Right lung (tissue), 10 donors: ENCODE measurements at places on chromosomes 13 and 19. TPM values are rescaled to one million over a fixed set of nuclear protein-coding genes. Genes with fewer than 3 reads are reported as not detected.

DNA sequence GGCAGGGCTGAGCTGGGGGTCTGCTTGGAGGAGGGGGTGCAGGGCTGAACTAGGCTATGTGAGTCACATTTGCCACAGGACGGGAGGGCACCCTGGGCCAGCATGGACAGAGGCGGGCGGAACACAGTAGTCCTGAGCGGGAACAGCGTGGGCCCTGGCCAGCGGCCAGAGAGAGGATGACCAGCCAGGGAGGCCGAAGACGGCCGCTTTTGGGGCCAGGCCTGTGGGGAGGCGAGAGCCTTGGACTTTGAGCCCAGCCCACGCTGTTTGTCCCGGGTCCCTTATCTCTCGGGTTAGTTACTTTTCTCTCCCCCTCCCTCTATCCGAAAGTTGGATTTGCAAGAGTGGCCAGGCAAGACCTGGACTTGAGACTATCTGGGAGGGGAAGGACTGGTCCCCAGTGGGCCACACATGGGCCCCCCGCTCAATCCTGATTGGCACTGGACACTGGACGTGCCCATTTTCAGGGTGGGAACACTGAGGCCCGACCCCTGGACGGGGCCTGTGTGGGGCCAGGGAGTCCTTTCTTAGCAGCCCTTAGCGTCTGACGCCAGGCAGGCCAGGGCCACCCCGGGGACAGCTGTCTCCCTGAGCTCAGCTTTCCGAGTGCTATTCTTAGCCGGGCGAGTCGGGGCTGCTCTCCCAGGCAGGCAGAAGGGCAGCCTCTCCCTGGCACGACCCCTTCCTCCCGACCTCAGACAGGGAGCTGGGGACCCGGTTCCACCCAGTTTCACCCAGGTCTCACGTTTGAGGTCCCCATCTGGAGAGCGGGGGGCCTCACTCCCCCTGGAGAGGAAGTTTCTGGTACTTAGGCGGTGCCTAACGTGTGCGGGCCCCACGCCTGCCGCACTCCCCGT, 833 bp downstream of the GAMT start:
- no peak for DNase-seq

DNA sequence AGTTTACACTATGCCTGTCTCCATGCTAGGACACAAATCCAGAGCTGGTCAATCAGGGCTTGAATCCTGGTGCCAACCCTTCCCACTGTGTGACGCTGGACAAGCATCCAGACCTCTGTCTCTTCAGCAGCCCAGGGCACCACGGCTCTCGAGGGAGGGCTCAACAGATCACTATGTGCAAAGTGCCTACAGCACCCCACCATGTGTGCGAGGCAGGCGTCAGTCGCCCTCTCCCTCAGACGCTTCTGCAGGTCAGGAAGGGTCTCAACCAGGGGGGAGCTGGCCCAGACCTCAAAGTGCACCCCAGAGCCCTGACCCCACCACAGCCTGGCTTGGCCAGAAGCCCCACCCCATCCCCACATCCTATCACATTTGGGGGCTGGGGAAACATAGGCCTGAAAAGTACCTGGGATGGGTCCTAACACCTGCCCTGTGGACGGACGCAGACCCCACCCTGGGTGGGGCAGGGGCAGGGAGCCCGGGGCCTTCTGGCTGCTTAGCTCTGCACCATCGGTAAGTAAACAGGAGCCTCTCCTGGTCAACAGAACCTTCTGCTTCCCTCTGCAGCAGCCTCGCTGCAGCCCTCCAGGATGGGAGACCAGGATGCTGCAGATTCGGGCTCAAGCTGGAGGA, 2.9 kb upstream of the C2CD4C start:
- DNase-seq, result no peak

GRCh38 chr13:109389456-109389855, 396.9 kb downstream of the IRS2 start:
- DNase-seq, result no peak

DNA sequence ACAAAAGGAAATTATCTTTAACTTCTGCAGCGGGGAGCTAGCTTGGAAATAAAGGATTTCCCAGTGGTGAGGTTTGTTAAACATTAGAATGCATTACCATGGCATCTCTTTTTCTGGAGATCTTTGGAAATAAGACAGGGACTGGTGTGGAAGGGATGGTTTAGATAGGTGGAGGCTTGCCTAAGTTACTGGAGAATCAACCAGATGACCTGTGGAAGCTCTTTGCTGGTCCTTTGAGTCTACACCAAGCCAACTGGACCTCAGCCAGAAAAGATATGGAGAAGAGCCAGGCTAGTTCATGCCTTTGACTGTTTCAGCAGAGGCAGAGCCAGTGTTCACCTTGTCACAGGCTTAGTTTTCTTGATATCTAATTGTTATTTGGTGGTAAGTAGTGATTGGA, 134.7 kb downstream of the KCNRG start:
- no peak for DNase-seq

NALCN gene
- polyA plus RNA-seq, result 0.95 TPM
